ENCODE measurements at places on chromosomes 7 and 10.

- DNase-seq: no peak
Observed at GRCh38 chr7:50650057-50650664, 85.0 kb upstream of the DDC start.

- no peak for DNase-seq
Observed at GRCh38 chr10:48792687-48793096, 108.0 kb downstream of the WDFY4 start.

GRCh38 chr10:85847085-85847484, 519.5 kb downstream of the GRID1 start:
- DNase-seq: no peak

DNA sequence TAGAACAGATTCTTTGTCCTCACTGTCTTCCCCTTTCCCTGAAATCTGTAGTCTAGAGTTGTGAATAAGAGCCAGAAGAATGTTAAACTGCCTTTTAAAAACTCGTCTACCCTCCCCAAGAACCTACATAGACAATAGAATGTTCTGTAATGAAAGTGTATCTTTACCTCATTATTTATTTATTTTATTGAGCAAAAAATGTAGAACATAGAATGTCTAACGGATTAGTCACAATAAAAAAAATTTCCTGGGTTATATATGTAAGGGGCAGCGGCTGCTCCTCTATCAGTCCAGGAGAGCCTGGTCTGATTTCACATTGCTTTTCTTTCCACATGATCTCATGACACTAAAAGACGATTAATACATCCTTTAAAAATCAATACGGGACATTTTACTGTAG, 135.7 kb downstream of the SDK1 start:
- DNase-seq: no peak

- peak; percentile 25 for DNase-seq
Observed at GRCh38 chr10:98320486-98321185, 52.6 kb upstream of the LOXL4 start.

DNA sequence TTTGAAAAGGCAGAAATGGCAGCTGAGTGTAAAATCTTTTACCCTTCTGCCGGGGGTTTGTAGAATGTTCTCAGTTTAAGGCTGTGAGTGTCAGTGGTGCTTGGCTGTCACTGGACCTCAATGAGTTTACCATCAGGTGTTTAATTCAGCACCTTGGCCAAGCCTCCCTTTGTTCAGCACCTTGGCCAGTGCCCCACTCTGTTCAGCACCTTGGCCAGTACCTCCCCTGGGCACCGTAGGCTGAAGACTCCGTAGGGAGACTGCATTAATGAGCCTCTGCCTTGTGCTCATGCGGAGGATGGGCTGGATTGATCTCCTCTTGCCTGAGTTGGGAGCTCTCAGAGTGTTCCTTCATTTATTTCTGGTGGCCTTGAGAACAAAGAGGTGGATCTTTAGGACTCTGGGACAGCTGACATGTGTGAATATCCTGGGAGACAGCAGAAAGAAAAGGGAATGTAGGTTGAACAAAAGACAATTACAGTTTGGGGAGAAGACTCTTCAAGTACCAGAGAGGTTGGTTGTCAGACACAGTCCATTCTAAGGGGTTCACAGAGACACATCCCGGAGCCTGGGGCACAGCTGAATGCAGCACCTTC, 1.6 kb downstream of the FAM24A start:
- DNase-seq: peak; percentile 62

DNA sequence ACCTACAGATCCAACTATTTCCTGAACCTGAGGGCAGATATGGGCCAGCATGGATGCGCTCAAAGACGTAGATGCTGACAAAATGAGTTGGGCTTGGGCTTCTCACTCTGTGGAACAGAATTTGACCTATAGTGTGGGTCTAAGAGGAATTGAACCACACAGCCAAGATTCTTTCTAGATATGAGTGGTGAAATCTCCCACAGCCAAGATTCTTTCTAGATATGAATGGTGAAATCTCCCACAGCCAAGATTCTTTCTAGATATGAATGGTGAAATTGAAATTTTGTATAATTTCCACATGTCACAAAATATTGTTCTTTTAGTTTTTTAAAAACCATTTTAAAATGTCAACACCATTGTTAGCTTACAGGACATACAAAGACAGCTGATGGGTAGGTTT, 215.4 kb upstream of the LRGUK start:
- DNase-seq: no peak

GRCh38 chr7:1809601-1810258, 139.7 kb downstream of the ELFN1 start:
- no peak for DNase-seq

- DNase-seq: peak; percentile 69
Observed at GRCh38 chr10:13100349-13101294, 659 bp downstream of the OPTN start.

- DNase-seq: no peak
Observed at GRCh38 chr10:1172256-1172984, 116.2 kb downstream of the WDR37 start.

- no peak for DNase-seq
Observed at GRCh38 chr7:114426824-114427223, 12.2 kb downstream of the FOXP2 start.

DNA sequence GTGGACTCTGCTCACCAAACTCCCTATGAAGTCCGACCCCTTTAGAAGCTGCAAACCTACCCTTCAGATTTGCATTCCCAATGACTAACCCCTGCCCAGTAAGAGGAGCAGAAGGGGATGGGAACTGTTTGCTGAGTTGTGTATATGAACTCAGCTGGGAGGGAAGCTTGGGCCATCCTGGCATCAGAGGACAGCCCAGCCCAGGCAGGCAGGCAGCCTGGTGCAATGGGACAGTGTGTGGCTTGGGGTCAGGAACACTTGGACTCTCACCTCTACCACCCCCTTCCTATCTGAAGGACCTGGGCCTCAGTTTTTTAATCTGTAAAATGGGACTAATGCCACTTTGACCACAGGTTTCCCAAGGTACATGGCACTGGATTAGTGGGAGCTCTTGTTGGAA, 147.4 kb upstream of the GPR26 start:
- DNase-seq: no peak

DNA sequence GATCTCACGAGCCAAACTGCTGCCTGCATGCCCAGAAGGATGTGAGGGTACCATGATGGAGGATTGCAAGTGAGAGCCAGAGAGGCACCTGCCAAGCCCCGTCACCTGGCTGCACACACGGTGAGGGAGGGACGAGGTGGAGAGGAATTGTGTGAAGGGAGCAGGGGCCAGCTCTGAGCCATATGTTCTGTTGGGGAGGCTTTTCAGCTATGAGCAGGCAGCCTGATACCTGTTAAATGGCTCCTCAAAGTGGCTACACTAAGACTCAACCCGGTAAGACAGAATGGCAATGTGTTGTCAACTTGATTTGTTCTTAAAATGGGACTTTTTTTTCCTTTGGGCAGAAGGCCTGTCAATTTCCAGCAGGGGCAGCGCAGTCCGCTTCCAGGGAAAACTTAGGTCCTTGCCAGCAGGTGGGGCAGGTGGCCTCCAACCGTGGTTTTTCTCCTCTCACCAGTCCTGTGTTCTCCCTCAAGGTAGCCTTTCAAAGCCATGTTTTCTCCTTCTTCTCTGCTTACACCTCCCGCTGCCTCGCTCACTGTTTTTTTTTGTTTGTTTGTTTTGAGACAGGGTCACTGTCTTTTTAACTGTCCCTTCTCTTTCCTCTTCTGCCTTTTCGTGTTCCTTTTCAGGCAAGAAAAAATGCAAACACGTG, 57.7 kb upstream of the ZNRF2 start:
- DNase-seq: no peak

DNA sequence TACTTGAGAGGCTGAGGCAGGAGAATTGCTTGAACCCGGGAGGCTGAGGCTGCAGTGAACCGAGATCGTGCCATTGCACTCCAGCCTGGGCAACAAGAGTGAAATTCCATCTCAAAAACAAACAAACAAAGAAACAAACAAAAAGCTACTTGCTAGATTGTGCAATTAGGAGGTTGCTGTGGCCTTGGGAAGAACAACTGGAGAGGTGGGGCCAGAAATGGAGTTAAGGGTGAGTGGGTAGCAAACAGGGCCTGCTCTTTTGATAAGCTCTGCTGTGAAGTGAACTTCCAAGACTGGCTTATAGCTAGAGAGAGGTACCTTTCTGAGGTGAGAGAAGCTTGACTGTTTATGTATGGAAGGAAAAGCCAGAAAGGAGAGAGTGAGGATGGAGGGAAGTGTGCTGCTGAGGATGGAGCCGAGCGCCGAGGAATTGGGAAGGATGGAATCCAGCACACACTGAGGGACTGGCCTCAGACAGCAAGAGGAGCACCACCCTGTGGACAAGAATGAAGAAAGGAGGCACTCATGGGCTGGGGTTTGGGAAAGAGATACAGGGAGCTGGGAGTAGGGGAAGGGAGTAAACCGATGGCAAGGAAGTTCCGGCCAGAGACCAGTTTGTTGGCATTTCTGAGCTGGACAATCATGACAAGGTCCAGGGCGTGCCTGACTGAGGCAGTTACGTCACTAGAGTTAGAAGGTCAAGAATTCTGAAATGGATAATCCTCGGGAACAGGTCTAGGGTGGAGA, 7.0 kb upstream of the RPEL1 start:
- no peak for DNase-seq

- DNase-seq: no peak
Observed at GRCh38 chr7:78326876-78327275, 528.3 kb downstream of the PHTF2 start.

- DNase-seq: no peak
Observed at GRCh38 chr7:44195889-44196288, 4.9 kb upstream of the YKT6 start.

DNA sequence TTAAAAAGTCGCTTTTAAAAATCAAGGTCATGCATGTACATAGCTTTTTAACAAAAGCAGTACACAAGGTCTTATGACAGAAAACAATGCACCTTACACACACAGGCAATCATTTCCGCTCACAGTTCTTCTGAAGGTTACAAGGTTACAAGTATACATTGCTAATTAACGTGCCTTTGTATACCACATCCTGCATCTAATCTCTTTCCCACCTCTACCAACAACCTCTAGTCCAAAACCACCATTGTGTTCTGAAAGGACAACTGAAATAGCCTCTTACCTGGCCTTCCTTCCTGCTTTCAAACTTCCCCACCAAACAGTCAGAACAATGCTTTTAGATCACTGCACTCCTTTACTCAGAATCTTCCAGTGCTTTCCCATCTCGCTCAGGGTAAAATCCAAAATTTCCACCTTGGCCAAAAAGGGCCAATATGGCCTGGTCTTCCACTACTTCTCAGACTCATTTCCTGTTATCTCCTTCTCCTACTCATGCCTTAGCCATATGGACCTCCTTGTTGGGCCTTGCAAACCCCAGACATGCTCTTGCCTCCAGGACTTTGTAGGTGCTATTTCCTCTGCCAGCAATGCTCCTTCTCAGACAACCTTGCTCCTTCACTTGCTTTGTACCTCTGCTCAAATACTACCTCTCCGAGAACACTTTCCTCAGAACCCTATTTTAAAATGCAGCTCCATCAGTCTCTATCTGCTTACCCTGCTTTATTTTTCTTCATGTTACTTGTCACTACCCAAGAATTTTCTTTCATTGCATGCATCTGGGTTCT, 205.4 kb downstream of the DNAJC1 start:
- no peak for DNase-seq

DNA sequence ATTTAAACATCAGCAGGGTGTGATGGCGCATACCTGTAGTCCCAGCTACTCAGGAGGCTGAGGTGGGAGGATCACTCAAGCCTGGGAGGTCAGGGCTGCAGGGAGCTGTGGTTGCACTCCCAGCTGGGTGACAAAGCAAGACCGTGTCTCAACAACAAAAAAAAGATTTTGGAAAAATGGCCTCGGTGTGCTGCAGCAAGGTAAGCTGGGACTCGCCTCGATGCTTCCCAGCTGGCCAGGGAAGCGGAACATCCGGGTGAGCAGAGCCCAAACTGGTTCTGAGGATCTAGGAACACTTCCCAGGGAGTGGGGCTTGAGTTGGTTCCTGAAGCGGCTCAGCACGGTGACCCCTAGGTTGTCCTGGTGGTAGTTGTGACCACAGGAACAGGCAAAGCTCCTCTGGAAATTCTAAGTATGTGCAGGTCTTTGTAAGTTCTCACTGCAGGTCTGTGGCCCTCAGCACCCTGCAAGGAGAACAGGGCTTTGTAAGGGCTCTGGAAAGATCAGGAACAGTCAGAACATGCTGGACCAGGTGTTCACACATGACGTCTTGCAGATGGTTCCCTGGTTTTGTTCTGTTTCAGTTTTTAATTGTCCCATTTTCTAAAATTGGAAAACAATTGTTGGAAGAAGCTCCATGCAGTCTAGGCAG, 38.6 kb upstream of the ZMIZ2 start:
- no peak for DNase-seq

DNA sequence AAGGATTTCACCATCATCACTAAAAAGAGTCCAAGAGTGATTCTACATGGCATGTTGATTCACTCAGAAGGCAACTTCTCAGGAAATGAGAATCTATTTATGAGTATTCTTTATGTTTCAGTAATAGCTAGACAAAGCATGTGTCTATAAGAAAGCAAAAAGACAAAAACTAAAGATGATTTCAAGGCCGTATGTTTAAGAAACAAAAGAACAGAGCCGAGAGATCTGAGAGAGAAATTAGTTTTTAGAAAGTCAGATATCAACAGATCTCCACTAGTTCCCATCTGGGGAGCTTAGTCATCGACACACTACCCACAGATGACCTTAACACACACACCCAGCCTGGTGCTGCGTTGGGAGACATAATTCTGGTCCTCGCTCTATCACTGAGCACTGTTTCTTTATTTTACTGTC, 21.0 kb downstream of the PIP4K2A start:
- DNase-seq: no peak

GRCh38 chr10:35578618-35578956, 26.6 kb upstream of the GJD4 start:
- no peak for DNase-seq

- peak; percentile 68 for DNase-seq
Observed at GRCh38 chr10:69572159-69573055, 815 bp downstream of the NEUROG3 start.

DNA sequence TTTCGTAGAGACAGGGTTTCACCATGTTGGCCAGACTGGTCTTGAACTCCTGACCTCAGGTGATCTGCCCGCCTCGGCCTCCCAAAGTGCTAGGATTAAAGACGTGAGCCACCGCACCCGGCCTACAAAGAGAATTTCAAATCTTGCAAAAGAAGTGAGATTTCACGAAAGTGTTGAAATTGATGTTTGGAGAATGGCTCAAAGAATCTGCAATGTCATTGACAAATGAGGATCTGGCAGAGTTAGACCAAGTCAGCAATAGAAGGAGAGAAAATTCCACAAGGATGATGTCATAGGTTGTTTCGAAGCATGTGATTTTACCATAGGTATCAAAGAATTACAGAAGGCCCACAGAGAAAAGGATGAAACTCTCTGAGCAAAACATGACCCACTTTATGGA, 71.7 kb downstream of the LYZL2 start:
- no peak for DNase-seq

DNA sequence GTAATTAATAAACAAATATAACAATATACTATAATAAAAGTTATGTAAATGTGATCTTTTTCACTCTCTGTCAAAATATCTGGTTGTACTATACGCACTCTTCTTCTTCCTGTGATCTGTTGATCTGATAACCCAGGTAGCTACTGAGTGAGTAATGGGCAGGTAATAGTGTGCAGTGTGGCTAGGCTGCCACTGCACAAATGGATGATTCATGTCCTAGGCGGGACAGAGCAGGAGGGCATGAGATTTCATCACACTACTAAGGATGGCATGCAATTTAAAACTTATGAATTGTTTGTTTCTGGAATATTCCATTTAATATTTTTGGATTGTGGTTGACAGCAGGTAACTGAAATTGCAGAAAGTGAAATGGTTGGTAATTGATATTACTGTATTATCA, 44.5 kb downstream of the TAS2R16 start:
- no peak for DNase-seq

Data from retina (tissue), 1 donor.